ENCODE measurements at places on chromosomes 16 and 17.

GRCh38 chr16:67244387-67245185 lies 2.7 kb downstream of the FHOD1 start:
- DNase-seq, result no peak

DNA sequence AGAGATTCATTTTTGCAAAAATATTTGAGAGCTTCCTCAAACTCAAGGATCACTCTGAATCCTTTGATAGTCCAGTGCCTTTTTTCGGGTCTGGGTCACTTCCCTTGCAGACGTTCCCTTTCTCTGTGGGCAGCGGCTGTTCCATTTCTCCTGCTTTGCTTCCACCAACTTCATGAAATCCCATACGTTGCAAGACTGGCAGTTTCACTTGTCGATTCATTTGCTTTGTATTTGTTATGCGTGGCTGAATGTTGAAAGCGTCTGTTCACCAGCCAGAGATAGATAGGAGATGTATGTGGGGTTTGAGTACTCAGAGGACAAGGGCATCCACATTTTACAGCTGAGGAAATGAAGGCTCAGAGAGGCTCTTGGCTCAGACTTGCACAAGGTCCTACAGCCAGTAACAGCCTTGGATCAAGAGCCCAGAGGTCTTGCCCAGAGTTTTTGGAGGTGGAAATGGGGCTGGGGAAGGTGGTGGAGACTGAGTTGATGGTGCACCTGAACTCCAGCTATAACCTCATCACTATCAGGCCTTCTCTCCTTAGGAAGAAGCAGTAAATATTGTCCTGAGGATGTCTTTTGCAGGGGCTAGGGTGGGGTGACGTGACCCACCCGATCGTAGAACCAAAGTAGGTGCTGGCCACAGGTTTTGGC lies 1.3 kb upstream of the CCDC102A start:
- peak; percentile 18 for DNase-seq

DNA sequence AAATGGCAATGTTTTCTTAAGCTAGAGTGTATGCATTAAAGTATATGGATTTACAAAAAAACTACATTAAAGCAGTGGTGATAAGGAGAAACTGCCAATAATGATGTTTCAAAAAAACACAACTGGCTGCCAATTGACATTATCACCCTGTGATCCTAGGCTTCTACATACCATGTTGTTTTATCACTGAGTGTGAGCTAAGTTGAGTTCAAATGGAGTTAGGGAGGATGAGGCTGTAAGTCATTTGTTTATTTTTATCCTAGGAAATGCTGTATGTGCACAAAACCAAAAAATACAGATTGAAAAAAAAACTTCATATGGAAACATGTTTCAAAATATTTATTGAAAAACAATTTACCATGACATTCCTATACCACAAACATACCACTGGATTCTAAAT lies 22.9 kb downstream of the CHCT1 start:
- no peak for DNase-seq

- DNase-seq, result no peak
These were observed 61.4 kb upstream of the ARHGAP44 start for GRCh38 chr17:12727881-12728280.

GRCh38 chr16:75143941-75144340 lies 4.4 kb upstream of the ZFP1 start:
- no peak for DNase-seq

- DNase-seq, result no peak
These were observed 63.7 kb downstream of the ZNF778 start for GRCh38 chr16:89281189-89281577.

- DNase-seq, result peak; percentile 79
These were observed 46.7 kb downstream of the MAP2K6 start for GRCh38 chr17:69460963-69461922.

GRCh38 chr17:40325156-40326013 lies 16.4 kb downstream of the RARA start:
- DNase-seq, result no peak

- no peak for DNase-seq
These were observed 2.8 kb downstream of the PKMYT1 start for GRCh38 chr16:2977440-2977839.

- no peak for DNase-seq
These were observed 47.8 kb upstream of the GCSH start for GRCh38 chr16:81143921-81144471.

- no peak for DNase-seq
These were observed 164.7 kb downstream of the ABCA8 start for GRCh38 chr17:68790492-68790891.

DNA sequence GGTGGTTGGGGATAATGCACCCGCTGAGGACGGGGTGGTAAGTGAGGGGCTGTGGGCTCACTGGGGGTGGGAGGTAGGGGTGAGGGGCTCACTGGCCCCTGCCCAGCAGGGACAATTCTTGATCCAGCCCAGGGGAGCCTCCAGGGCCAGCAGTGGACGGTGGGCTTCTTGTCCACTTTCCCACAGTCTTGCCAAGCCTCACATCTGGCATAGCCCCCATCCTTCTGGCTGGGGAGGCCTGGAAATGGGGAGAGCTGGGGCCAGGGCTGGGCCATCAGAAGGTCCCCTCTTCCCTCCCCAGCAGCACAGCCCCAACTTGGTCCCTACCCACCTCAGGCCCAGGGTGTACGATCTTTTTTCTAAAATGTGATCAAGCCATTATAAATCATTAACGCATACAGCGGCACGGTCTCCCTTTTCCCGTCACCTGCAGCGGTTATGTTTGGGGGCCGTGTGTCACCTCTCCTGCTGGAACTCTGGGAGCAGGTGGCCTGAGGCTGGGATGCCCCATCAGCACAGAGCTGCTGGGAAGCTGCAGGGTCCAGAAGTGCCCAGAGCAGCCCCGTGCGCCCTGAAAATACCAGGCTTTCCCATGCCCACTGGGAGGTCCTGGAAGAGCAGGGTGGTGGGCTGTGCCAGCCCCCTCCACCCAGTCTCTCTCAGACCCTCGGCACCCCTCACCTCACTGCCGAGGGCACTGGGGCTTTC lies 7.2 kb upstream of the SETD6 start:
- no peak for DNase-seq

DNA sequence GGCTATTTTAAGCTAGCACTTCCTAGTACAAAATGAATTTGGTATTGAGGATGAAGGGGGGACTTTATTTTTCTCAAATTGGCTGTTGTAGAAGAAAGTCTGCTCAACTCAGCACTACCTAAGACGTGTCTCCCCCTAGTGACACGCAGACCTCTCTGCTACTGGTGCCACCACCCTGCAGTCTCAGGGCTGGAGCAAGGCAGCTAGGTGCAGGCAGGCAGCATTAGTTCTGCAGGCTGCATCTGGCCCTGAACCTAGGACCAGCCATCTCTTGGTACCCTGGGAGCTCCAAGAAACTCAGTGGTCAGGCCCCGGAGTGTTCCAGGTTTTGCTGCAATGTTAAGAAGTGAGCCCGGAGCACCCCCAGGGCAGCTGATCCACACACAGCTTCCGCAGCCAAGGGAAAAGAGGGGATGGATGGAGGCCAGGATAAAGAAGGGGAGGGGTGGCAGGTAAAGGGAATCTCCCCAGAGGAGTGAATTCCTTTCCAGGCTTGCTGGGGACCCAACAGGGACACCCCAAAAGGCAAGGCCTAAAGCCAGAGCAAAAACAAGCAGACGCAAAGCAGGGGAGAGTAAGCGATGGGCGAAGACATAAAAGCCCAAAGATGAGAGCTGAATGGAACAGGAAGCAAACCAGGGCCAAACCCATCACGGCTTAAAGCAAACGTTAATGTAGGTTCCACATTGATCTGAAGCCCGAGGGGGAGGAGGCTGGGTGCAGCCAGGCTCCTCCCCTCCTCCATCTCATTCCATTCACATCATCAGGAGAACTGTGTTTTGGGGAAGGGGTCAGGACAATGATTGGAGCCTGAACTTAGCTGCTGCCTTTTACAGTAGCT lies 200.5 kb downstream of the ZFHX3 start:
- DNase-seq, result no peak

DNA sequence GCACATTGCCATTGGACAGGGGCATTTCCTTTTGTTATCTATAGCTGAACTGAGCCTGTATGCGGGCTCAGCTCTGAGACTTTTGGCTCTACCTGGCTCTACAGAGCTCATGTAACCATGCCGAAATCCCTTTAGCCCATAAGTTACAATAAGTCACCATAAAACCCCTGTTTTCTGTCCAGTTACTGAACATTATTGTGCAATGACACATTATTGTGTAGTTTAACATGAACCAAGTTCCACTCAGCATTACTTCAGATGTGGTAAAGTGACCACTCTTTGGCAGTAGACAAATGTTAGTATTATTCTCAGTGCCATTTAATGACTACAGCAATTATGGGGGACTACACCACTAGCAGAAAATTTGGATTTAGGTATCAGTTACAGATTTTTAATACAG lies 65.4 kb upstream of the RASL10B start:
- DNase-seq, result no peak

DNA sequence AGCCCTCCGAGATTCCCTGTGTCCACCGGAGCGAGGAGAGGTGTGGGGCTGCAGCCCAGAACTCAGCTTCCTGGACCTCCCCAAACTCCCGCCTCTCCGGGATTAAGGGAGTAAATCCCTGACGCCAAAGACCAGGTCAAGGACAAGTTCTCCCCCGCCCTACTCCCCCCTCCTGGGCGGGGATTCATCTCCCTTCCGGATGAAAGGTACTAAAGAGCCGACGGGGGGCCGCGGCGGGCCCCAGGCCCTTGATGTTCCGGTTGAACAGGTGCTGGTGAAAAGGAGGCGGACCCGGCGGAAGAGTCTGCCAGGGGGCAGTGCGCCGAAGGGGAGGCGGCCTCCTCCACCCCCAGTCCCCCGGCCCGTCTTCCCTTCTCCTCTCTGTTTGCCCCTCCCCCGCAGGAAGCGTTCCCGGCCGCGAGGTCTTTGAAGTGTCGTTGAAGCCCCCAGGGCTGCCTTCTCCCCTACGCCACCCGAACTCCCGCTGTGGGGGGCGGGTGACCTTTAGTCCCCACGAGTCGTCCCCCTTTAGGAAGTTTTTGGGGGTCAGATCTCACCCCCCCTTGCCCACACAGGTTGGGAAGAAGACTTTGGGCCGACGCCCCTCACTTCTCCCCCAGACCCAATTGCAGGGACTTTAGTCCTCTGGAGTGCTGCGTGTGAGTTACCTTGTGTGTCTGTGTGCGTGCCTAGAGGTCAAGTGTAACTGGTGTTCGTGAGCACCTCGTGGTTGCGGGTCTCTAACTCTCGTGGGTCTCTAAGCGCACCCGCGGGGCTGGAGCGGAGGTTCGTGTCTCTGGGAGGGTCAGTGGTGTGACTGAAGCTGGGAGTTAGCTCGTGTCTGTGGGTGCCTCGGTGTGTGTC lies 1.1 kb upstream of the MLLT6 start:
- no peak for DNase-seq
